ENCODE measurements at places on chromosomes 4 and X. TPM values are rescaled to one million over a fixed set of nuclear protein-coding genes. Genes with fewer than 3 reads are reported as not detected.

- no peak for DNase-seq
Measured at GRCh38 chr4:162985131-162985530, 181.6 kb downstream of the NAF1 start.

DNA sequence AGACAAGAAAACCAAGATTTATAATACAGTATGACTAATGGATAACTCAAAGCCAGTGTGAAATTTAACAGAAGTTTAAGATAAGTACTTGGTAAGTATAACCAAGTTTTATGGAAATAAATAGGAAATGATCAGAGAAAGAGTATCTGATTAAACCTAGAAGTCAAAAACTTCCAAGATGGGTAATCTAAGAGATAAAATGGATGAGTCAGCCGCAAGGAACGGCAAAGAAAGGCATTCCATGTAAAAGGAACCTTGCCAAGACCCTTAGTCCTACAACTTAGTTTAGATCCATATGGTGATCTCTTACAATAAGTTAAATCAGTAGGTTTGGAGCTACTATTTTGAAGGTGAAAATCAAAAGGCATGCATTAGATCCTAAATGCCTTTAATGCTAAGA is 34.8 kb downstream of the LIN54 start:
- no peak for DNase-seq

GRCh38 chr4:156803056-156803455 is 168.5 kb downstream of the PDGFC start:
- DNase-seq: no peak

- no peak for DNase-seq
Measured at GRCh38 chrX:10554612-10555270, 65.6 kb downstream of the MID1 start.

- peak; percentile 6 for DNase-seq
Measured at GRCh38 chrX:39688576-39689375, 409.0 kb downstream of the BCOR start.

C4orf36 gene
- not detected for total RNA-seq

TCP11X2 gene
- total RNA-seq: not detected

NEXMIF gene
- total RNA-seq: 1.5 TPM

SLC9B2 gene
- total RNA-seq: 19.0 TPM

MANBA gene
- total RNA-seq: 20.6 TPM

Data from activated naive CD4-positive, alpha-beta T cell treated with anti-CD3 and anti-CD28 coated beads, Interleukin-2, amount 50 U/mL, for 72 hours (primary cell).